ENCODE measurements at places on chromosomes 7 and 10.

GRCh38 chr7:151453326-151453791 lies 13.4 kb upstream of the CRYGN start:
- DNase-seq, result no peak

GRCh38 chr10:5447611-5448071 lies 35.3 kb downstream of the NET1 start:
- DNase-seq, result no peak

DNA sequence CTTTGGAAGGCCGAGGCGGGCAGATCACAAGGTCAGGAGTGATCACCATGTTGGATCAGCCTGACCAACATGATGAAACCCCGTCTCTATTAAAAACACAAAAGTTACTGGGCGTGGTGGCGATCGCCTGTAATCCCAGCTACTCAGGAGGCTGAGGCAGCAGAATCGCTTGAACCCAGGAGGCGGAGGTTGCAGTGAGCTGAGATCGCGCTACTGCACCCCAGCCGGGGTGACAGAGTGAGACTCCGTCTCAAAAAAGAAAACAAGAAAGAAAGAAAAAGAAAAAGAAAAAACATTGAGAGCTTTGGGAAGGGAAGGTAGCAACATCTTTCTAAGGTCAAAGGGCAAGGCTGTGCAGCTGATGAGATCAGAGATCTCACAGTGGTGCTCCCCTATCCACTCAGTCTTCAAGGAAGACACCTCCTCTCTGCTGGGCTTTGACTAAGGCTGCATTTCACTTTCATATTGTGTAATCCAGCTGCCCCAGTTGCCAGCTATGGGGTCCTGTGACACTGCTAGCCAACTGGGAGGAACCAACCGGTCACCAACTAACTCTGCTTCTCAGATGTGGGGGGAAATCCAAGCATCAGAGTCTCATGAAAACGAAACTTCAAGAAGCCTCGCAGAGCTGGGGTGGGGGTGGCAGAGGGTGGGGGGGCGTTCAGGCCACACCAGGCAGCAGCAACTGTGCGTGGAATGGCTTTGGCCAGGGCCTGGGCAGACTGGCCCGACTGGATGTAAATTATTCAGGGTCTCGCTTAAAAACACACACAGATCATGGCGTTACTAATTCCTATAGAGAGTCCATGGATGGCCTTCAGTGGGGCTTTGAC lies 1.5 kb downstream of the IL15RA start:
- no peak for DNase-seq

- no peak for DNase-seq
Observed at GRCh38 chr10:104240078-104240477, 7.9 kb upstream of the CFAP43 start.

- no peak for DNase-seq
Observed at GRCh38 chr7:66110856-66111255, 3.8 kb upstream of the CRCP start.

- DNase-seq, result peak; percentile 73
Observed at GRCh38 chr7:48109848-48110663, 21.0 kb downstream of the UPP1 start.

DNA sequence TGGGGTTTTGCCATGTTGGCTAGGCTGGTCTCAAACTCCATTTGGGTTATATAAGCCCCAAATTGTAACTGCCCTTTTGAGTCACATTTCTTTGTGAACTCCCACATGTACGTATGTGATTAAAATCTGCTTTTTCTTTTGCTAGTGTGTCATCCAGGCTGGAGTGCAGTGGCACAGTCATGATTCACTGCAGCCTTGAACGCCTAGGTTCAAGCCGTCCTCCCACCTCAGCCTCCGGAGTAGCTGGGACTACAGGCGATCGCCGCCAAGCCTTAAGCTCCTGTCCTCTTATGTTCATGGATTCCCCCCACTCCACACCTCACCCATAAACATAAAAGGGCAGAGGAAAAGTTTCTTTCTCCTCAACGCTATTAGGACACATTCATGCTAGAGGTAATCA lies 4.4 kb upstream of the SMC3 start:
- DNase-seq, result no peak

GRCh38 chr7:30998180-30998579 lies 34.4 kb downstream of the GHRHR start:
- DNase-seq, result no peak

DNA sequence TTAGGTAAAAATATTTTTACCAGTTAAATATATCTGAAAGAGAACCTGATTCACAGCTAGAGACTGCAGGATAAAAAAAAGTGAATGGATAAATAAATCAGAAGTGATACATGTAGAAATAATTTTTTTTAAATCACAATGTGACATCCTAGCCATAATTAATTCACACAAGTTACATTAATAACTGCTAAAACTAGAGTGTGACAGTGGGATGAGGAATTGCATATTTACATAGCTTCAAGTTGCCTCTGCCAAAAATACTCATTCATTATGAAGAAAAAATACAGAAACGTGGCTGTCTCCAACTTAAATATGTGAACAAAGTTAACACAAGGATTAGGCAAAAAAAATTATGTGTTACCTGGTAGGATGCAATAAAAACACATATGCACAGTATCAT lies 473.5 kb upstream of the SEMA3A start:
- no peak for DNase-seq

DNA sequence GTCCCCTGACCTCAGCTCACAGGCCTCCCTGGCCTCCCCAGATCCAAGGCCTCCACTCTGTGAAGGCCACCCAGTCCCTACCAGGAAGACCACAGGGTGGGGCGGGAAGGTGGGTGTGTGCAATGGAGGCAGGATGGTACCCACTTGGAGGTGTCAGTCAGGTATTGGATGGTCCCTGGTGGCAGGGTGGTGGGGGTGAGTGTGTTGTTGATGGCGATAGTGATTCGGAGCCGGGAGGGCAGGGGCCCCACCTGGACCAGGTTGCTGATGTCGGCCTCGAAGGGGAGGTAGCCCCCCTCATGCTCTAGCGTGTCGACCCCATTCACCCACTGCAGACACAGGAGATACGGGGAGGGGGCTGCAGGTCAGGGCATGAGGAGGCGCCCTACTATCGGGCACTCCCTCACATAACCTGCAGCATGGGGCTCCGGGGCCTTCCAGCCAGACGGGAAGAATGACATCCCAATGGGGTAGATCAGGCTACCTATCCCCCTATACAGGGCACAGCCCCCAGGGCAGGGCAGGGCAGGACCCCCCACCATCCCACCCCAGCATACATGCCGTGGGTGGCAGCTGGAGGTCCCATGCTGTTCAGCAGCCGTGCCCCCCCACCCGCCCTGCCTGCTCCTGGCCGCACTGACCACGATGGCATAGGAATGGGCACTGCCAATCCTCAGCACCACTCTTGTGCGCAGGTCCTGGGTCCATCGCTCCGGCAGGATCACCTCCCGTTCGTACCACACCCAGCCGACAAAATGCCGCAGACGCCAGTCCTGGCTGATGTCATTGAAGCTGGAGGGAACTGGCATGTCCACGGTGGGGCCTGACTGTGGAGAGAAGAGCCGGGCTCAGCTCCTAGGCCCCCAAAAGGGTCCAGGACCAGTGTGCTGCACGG lies 2.2 kb downstream of the GUSB start:
- DNase-seq, result no peak

DNA sequence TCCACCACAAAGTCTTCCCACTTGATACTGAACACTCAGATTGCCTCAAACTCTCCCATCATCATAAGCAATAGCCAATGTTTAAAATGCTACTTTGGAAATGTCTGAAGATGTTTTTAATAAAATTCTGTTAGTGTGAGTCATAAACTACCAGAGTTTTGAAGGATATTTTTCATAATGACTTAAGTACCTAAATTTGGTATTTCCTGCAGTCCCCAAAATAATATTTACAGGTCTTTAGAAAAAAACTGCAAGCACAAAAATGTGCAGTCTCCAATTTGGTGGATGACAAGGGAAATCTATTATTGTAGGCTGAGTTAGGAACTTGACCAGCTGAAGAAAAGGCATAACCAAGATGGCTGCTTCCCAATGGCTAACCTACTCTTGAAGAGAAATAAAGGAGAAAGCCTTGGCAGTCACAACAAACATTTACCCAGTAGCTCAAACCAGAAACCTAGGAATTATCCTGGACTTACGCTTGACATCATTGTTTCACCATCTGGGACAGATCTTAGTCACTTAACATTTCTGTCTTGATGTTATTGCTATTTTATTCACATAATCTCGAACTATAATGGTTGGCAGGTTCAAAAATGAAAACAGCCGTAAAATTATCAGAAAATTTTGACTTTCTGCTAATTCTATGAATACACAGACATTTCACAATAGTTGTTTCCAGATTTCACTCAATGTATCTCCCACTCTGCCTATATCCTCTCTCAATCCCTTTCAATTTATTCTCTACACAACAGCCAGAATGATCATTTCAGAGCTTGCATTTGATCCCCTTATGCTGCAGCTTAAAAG lies 111.2 kb upstream of the STEAP1B start:
- no peak for DNase-seq

DNA sequence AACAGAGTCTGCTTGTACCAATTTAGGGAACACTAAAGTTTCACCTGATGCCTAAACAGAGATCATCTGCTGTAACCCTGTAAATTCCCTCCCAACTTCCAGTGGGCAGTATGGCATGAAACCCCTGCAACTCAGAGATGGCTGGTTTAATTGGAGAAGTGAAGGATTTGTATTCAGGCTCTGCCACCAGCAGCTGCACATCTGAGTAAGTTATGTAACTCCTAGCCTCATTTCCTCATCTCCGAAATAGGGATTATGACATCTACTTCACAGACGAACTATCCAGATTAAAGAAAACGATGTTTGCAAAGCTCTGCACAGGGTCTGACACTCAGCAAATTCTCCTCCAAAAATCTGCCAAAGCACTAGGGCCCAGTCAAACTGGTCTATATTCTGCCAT lies 493.0 kb downstream of the KCNMA1 start:
- no peak for DNase-seq

DNA sequence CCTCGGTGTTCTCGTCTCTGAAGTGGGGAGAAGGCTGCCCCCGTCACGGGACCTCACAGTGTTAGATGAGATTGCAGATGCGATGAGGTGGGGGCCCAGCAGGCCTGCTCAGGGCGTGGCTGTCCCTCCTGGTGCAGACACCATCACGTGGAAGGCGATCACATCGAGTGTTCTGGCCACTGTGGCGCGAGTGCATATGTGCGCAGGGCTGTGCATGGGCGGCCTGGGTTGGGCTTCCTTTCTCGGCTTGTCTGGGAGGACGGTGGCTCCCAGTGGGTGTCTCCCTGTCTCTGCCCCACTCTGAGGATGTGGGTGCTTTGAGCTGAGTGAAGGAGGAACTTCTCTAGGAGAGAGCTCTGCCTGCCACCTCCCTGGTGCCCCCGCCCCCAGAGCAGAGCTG lies 83.1 kb downstream of the LHPP start:
- DNase-seq, result no peak

GRCh38 chr7:157668884-157669767 lies 332.3 kb downstream of the DNAJB6 start:
- no peak for DNase-seq

- DNase-seq, result no peak
Observed at GRCh38 chr10:121873236-121873635, 54.6 kb downstream of the ATE1 start.

- peak; percentile 21 for DNase-seq
Observed at GRCh38 chr7:28626624-28627262, 214.4 kb downstream of the CREB5 start.

DNA sequence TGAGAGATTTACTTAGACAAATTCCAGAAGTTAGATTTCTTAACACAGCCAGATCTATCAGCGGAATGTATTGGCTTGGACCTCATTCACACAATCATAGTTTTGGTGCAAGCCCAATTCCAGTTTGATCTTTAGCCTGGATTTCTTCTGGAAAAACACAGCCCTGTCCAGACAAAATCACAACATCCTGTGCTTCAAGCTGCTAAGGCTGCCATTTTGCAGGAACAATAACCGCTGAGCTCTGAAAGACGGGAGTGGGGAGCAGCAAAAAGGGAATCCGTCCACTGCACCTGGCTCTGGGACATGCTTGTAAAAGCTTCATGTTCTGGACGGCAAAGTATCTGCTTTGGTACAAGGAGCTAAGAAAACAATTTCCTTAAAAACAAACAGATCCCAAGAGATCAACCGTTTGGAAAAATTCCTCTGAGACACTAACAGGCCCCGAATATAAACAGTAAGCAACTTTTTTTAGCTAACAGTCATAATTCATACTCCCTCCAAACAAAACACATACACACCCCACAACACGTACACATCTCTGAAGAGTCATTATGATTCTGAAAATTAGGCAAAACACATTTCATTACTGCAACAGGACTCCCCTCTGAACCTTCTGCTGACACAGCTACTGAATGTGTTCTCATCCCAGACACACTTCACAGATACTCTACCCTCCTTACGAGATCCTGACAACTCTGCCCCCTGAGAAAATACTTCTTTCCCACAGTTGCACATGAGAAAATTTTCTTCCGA lies 32.4 kb downstream of the ITIH5 start:
- no peak for DNase-seq

- DNase-seq, result no peak
Observed at GRCh38 chr7:2926120-2926895, 82.2 kb upstream of the GNA12 start.

DNA sequence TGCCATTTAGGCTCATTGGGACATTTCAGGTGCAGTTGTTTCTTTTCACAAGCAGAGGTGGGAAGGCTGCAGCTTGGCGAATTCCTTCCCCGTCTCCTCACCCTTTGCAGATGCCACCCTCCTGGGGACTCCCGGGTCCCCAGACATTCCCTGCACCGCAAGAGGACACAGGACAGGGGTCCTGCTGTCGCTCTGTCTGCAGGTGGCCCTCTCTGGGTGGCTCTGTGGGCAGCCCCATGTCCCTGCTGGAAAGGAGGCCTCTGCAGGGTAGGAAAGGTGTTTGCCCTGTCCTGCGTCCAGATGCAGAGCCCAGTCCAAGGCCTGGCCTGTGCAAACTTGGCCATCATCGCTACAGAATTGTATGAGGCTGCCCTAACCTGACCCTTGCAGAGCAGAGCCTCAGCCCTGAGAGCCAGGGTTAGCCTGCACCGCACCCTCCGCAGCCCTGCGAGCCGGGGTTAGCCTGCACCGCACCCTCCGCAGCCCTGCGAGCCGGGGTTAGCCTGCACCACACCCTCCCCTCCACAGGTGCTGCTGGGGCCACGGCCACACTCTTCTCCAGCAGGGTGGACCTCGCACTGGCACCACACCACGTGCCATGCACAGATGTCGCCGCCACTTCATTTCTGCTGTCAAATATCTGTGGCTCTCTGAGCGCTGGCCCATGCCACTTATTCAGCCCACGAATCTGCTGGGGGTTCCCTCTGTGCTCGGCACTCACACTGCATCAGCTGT lies 61.0 kb downstream of the CFAP46 start:
- DNase-seq, result no peak

GRCh38 chr7:154371424-154371823 lies 319.2 kb downstream of the DPP6 start:
- no peak for DNase-seq

DNA sequence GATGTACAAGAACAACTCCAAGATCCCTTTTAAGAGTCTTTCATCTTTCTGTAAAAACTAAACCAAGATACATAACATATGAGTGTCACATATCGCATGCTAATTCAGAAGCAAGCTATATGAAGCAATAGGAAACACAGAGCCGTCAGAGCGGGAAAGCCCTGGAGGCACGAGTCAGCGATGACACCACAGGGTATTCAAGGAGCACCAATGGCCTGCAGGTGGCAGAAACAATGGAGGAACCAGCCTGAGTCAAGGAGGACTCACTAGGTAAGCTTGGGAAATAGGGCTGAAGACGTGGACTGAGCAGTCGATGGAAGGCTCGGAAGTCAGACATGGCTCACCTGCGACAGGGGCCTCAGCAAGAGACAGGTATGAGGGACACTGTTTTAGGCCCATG lies 214.4 kb downstream of the FAM107B start:
- DNase-seq, result no peak

GRCh38 chr10:127470911-127471310 lies 78.2 kb upstream of the NPS start:
- DNase-seq, result no peak

Data from H1 (cell line).